Testis (tissue), 5 donors: ENCODE measurements at places on chromosomes 12 and 14. TPM values are rescaled to one million over a fixed set of nuclear protein-coding genes. Genes with fewer than 3 reads are reported as not detected.

DNA sequence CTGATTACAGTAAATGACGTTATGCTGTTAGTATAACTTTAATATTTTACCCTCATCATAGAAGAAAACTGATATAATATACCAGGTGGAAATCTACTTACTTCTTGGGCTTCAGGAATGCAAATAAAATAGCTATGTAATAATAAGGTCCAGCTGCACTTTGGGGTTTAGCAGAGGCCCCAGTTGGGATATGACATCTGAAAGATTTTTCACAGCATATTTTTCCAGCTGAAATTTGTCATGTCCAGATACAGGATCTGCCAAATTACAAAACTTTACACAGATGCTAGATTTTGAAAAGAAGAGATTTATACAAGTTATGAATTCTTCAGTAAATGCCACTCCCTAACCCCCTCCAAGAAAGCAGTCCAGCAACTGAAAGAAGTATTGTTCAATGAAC is 29.2 kb upstream of the DCN start:
- no peak for DNase-seq

DNA sequence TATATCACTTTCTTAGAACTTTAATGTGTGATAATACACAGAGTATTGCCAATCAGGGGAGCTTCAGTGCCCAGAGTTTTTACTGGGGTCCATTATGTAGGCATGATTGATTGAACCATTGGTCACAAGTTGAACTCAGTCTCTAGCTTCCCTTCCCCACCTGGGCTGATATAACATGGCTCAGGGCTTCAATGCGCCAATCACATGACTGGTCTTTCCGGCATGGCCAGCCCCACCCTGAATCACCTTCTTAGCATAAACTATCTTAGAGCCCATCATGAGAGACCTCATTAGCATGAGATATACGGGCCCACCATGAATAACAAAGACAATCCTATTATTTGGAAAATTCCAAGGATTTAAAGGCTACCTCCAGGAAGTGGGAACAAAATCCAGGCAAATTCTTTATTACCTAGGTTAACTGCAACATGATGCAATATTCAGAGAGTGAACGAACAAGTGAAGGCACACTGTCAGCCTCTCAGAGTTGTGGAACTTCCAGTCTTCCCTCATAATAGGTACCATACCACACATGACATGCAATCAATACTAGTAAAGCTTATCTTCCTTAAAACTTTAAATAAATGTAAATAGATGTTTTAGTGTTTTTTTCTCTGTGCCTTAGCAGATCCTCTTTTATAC is 3.2 kb upstream of the CLEC4A start:
- DNase-seq = no peak

- no peak for DNase-seq
Measured at GRCh38 chr14:94100847-94101246, 9.7 kb upstream of the IFI27 start.

Gene TMEM19
- 11.5 TPM for total RNA-seq

DNA sequence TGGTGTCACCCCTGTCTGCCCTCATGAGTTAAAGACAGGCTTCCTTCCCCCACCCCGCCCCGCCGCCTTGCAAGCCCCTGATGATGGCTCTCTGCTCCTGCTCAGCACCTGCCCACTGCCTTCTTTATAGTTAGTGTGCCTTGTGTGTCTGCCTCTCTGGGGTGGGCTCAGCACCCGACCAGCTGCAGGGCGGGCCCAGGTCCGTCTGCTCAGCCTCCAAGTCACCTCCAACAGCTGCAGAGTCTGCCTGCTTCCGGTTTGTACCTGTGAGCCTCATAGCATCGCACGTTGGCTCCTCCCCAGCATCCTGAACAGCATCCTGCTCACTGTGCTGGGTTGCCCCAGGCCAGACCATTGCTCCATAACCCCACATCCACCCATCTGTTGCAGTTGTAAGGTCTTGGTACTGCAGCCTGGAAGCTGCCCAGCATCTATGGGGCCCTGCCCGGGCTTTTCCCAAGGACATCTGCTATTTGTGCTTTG is 3.5 kb downstream of the TGFB3 start:
- DNase-seq = no peak

GRCh38 chr14:85474431-85474830 is 55.5 kb upstream of the FLRT2 start:
- no peak for DNase-seq

Gene RDH16
- total RNA-seq = 1.4 TPM

Gene SYCP3
- total RNA-seq = 42.4 TPM
